ENCODE measurements at places on chromosomes 5 and 9. TPM values are rescaled to one million over a fixed set of nuclear protein-coding genes. Genes with fewer than 3 reads are reported as not detected.

DOCK8 gene
- 8.2 TPM for polyA plus RNA-seq

PCDHA1 gene
- polyA plus RNA-seq: not detected

ENHO gene
- polyA plus RNA-seq: 4.3 TPM

C5orf63 gene
- 6.0 TPM for polyA plus RNA-seq

ADAMTSL1 gene
- polyA plus RNA-seq: 20.7 TPM

NOTCH1 gene
- polyA plus RNA-seq: 38.6 TPM

TMEM267 gene
- polyA plus RNA-seq: 9.9 TPM

SLCO6A1 gene
- polyA plus RNA-seq: 0.40 TPM

INSL4 gene
- polyA plus RNA-seq: not detected

- no peak for DNase-seq
Measured at GRCh38 chr5:175689147-175689991, 31.5 kb downstream of the HRH2 start.

GRCh38 chr5:149775785-149776184 lies 45.7 kb downstream of the PPARGC1B start:
- DNase-seq: no peak

DNA sequence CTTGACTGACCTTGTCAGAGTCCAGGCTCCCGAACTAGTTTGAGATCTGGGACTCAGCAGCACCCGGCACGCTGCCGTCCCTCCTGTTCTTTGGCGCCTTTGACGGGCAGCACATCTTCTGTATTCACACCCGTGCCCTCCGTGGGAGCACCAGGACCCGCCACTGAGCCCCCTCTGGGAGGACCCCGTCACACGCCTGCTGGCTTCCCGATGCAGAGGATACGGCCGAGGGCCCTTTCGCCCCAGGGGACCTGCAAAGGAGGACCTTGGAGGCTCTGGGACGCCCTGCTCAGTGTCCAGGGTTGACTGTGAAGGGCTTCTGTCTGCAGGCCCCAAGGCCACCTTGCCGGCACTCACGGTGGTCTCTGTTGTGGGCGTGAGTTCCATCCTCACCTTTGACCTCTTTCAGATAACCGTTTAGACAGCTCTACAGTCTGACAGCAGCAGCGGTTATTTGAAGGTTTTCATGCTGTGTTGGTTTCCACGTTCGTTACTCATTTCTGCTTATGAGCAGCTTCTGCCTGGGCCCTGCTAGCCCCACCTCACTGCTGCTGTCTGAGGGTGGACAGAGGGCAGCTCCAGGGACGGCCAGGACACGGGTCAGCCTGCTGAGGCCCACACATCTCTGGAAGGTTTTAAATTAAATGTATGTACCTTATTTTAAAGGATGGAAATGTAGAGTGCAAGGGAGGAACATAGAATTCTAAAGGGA lies 12.6 kb upstream of the EXOC3 start:
- DNase-seq: no peak

DNA sequence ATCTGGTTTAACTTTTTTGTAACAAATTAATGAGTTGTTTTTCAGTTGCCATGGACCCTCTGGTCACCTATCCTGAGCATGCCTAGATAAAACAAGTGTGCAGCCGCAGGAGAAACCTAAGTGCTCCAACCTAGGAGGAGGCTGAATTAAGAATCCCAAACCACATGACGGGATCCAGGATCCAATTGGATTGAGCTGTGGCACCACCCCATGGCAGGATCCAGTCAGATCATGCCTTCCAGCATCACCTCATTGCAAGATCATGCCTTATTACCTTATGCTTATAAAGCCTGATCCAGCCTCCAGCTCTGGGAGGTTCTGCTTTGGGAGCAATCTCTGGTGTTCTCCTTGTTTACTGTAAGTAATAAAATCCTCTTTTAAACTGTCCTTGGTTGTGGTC lies 662.0 kb downstream of the TLR4 start:
- DNase-seq: no peak

DNA sequence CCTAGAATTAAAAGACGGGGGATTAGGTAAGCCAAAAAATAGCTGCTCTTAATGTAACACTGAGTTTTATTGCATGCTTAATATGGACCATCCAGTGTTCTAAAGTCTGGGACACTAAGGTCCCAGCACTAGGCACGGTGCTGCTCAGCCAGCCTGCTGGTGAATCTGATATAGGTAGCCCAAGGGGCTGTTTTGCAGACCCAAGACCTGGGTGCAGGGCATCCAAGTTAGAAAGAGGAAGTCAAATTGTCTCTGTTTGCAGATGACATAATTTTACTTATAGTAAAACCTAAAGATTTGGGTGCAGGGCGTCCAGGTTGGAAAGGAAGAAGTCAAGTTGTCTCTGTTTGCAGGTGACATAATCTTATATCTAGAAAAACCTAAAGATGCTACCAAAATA lies 17.8 kb downstream of the IFNA5 start:
- DNase-seq: no peak

DNA sequence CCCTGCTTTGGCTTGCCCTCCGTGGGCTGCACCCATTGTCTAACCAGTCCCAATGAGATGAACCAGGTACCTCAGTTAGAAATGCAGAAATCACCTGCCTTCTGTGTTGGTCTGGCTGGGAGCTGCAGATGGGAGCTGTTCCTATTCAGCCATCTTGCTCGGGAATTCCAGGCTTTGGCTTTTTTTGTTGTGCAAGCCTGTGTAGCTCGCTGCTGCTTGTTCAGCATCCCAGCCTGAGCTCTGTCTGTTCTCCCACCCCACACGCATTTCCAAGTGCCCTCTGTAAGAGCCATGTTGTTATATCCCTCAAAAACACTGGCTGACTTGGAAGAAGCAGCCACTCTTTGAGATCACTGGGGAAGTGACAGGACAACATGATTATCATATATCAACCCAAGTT lies 101.6 kb upstream of the DPYSL3 start:
- DNase-seq: no peak

- no peak for DNase-seq
Measured at GRCh38 chr5:90504743-90505142, 24.6 kb downstream of the LYSMD3 start.

- no peak for DNase-seq
Measured at GRCh38 chr9:93343663-93344062, 107.8 kb upstream of the FAM120A start.

GRCh38 chr5:168295574-168296201 lies 4.2 kb downstream of the WWC1 start:
- no peak for DNase-seq

GRCh38 chr9:113623851-113624485 lies 160.4 kb downstream of the RGS3 start:
- DNase-seq: no peak

DNA sequence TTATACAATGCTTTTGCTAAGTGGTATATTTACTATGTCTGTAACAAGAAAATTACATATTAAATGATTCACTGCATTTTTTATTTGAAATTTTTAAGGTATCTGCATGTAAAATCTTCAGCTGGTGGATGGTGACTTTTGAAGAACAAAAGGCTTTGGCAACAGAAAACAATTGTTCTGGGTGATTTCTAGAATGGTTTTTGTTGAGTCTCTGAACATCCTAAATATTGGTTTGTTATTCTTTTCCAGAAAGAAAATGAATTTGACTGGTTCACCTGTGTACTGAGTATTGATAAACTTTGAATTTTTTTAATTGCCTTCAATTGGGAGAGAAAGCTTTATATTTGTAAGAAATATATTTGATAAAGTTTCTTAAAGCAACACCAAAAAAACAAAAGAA lies 35.2 kb downstream of the ERAP1 start:
- no peak for DNase-seq

- no peak for DNase-seq
Measured at GRCh38 chr5:113199122-113199905, 222.7 kb downstream of the DCP2 start.

DNA sequence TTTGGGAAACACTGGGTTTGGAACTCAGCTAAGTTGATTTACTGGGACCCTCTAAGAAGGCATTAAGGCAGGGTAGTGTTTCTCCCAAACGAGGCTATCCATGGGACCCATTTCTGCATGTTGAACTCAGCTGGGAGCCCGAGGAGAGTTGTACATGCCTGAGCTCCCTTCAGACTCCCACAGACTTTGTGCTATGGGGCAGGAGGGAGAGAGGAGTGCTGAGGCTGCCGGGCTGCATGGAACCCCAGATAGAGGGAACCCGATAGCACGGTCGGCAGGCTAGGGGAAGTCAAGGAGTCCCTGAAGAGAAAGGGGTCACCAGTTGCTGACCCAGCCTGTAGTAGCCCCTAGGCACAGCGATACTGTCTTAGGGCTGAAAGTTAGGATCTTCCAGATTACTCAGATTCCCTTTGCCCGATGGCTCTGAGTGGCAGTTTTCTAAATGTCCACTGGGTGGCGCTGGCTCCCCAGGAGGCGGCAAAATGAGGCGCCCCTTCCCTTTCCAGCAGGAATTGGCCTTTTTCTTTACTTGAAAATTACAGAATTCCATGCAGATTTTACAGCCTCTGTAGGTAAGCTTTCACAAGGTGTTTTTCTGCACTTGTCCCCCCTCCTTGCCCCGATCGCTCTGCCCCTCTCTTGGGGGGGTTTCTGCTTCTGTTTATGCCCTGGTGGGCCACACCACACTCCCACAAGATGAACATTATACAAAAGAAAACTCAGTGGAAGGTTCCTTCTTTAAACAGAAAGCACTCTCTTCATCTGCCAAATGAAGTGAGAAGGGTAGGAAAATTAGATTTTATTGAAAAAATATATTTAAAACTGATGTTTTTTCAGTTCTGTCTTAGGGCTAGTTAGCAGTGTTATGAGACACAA lies 17.8 kb downstream of the NANS start:
- DNase-seq: peak; percentile 37

- no peak for DNase-seq
Measured at GRCh38 chr9:89462817-89463683, 34.9 kb downstream of the SEMA4D start.

- no peak for DNase-seq
Measured at GRCh38 chr5:133642153-133642722, 29.9 kb upstream of the FSTL4 start.

DNA sequence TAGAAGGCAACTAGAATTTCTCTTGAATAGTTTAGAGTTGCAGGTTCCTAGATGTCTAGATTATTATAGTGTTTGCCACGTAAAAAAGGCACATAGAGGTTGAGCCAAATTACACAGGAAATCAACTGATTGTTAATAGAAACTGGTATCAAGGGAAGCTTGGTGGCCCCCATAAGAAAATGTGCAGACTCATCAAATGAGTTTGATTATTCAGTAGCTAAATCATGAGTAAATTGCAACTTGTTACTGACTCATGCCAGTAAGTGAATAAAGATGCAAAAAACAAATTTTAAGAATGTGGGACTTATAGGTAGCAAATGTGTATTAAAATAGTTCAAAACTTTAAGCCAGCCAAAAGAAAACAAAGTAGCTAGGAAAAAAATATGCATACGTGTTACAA lies 1078.9 kb upstream of the CDH9 start:
- no peak for DNase-seq

DNA sequence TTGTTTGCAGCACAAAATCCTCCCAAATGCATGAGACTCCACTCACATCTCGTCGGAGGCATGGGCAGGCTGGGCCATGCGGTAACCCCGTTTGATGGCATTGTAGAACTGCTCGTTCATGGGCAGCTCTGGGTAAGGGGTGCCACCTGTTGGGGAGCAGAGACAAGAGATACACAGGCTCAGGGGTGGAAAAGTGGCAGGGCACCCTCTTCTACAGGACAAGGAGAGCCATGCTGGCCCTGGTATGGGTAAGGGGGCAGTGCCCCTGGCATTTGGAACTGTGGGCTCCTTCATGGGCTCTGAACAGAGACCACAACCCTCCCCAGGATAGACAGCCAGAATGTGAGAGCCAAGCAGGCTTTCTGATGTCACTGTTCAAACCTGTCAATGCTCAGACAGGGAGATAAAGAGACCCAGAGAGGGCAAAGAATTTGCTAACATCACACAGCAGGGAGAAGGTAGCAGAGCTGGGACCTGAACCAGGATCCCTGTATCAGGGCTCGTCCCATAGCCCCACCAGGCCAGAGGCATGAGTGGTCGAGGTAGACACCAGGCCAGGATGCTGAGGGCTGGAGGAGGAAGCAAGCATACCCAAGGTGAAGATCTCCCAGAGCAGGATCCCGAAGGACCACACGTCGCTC lies 33.2 kb upstream of the CSF1R start:
- no peak for DNase-seq

- DNase-seq: no peak
Measured at GRCh38 chr9:133649194-133649593, 13.0 kb downstream of the DBH start.

DNA sequence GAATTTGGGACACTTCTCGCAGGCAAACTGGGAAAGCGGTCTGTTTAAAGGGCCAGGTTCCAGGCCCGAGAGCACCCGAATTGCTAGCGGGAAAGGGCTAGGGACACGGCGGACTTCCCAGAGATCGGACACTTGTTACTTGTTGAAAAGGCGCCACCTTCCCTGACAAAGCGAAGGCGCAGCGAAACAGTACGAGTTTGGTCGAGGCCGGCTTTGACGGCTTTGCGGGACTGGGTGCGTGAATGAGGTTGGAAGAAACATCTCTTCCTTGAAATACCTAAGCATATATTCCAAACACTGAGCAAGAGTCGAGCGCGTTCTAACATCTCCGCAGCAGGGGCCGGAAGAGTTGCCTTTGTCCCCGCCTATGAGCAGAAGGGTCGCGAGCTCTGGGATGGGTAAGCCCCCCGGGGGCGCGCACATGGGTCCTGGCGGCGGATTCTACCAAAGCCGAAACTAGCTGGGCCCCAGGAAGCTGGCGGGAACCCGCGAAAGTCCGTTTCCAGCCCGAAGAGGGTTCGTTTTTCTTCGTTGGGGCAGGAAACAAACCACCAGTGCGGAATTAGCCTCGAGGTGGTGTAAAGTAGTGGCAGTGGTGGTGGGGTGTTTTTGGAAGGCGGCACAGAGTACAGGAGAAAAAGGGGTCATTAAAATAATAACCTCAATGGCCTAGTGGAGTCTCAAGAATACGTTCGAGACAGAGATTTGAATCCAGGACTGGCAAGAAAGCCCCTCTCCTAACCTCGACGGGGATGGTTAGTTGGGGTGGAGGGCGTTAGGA lies 1.5 kb downstream of the GDNF start:
- peak; percentile 33 for DNase-seq

DNA sequence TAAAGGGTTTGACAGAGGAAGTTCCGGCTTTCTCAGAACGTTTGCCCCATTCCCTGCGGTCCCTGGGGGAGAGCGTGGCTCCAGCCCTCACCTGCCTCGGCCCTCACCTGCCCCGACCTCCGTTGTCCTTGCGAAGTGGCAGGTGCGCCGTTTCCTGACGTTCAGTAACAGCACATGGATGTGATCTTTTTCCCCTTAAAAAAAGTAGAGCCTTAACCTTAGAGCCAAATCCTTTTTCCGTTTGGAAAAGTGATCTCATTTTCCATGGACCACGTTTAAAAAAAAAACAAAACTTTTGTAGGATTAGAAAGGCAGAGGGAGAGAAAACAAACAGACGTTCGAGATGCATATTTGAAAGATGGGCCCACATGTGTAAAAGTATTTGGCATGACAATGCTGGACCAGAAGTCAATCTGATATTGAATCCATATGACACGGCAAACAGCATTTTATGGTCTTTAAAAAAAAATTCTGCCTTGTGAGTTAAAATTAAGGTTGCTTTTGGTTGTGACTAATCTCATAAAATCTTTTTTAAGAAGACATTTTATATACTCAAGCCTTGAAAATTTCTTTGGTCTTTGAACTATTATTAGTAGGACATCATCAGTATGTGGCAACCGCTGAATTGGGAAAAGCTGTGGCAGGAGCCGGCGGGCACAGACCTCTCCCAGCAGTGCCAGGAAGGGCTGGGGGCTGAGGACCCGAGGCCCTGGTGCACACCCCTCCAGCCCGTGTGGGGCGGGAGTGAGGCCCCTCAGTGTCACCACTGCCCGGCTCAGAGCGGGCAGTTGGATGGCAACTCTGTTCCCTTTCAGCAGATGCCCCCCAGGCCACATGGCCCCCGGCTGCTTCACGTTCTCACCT lies 42.5 kb upstream of the EXOC3 start:
- DNase-seq: peak; percentile 77
